Activated CD4-positive, CD25-positive, alpha-beta regulatory T cell (primary cell): ENCODE measurements at places on chromosomes 7 and 10.

GRCh38 chr7:18693406-18693805 is 197.9 kb downstream of the HDAC9 start:
- DNase-seq, result no peak

DNA sequence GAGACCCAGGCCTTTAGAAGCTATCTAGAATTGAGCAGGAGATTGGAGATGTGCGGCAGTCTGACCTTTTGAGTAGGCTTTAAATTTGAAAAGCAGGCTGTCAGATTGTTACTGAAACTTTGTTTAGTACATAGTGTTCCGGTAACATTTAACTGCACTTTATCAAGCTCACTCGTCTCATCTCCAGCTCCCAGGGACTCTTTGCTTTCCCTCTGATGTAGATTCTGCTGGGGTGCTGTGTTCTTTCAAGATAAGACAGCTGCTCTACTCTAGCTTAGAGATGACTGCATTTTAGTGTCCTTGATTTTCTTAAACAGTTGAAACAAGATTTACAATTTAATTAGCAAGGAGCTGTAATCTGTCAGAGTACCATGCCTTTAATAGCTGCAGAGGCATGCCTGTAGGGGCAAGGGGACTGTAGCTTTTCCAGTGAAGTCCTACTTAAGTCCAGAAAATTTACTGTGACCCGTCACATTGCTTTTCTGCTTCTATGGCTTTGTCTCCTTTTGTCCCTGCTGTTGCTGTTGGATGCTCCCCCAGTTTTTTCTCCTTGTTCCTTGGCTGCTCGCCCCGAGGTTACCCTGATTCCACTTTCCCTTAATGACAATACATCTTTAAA is 56.4 kb upstream of the MTPN start:
- no peak for DNase-seq

- no peak for DNase-seq
Observed at GRCh38 chr10:17038627-17039026, 91.0 kb downstream of the CUBN start.

DNA sequence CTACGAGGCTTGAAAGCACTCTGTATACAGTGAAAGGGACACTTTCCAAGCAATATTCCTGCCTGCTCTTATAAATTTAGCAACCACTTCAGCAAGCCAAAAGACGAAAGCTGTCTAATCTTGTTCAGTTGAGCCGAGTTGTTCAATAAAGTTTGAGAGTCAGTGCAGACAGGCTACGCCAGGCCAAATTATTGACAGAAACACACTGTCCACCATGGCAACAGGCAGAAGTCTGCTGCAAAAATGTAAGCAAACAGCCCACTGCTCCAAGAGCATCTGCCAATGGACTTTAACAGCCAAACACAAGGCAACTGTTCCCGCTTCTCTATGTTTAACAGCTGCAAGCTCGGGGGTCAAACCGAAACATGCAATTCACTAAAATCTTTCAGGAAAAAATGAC is 85.7 kb downstream of the GLI3 start:
- no peak for DNase-seq

- DNase-seq, result no peak
Observed at GRCh38 chr10:27463961-27464360, 40.1 kb upstream of the RAB18 start.

GRCh38 chr10:125773687-125774543 is 1.7 kb downstream of the MMP21 start:
- DNase-seq, result no peak

GRCh38 chr7:101234636-101235035 is 3.0 kb downstream of the CLDN15 start:
- DNase-seq, result no peak

- DNase-seq, result no peak
Observed at GRCh38 chr7:20744954-20745446, 41.7 kb downstream of the SP8 start.

DNA sequence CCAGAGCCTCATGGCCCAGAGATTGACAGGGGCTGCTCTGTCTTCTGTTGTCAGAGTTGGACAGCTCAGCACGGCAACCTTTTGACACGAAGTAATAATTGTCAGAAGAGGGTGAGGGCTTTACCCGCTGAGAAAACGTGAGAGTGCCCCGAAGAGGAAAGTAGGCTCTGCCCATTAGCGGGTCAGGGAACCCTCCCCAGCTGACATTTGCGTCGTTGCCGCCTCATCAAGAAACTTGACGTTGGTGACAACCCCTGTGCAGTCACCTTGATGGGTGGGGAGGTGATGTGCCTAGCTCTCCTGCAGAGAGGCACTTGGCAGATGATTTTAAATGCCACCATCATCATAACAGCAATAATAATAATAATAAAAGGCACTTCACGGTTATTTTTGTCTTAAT is 202.1 kb downstream of the USP6NL start:
- no peak for DNase-seq

DNA sequence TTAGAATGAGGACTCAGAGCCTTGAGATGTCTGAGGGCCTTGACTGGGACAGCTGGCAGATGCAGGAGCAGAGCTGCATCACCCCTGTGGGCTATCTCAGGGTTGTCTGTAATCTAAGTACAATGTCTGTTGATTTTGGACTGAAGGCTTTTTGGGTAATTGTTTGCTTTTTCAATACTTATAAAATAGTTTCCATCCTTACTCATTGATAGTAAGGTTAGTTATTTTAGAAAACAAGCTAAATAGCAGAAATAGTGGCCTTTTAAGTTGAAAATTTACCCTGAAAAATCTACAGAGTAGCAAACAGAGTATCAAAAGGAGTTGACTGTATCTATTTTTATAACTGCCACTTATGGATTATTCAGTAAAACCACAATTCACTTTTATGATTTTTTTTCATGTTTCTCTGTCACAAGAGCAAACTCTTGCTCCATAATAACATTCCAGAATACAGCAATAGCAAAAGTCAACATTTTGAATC is 179.7 kb downstream of the CFTR start:
- no peak for DNase-seq

GRCh38 chr10:83222832-83223742 is 916.2 kb upstream of the GHITM start:
- DNase-seq, result no peak

DNA sequence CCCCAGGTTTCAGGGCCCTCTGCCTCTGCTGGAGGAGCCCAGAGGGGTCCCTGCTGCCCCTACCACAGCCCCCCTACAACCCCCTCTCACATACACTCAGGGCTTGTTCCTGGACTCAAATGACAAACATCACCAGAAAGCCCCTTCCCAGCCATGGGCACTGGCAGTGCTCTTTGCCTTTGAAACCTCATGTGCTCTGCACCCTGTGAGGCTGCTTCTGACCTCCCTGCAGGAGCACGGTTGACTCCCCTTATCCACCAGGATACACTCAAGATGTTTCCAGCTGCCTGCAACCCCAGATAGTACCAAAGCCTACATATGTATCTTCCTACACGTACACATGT is 3.5 kb upstream of the ADIRF start:
- no peak for DNase-seq

DNA sequence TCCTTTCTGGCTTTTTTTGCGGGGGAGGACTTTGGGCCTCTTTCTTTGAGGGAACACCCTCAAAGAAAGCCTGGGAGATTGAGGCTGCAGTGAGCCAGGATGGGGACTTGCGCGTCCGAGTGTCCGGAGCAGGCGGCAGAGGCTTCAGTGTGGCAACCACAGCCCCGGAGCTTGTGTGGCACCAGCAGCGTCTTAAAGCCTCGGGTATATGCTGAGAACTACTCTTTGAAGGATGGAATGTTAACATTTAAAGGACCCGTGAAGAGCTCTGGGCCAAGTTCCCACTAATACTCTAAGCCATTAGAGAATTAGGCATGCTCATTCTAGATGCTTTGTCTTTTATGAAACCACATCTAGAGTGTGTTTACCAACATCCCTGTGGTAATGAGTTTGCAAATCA is 168.2 kb downstream of the SEPTIN7 start:
- DNase-seq, result no peak

GRCh38 chr7:38757931-38758330 is 126.8 kb upstream of the AMPH start:
- DNase-seq, result no peak

- DNase-seq, result no peak
Observed at GRCh38 chr10:32161586-32161985, 105.4 kb upstream of the KIF5B start.

- DNase-seq, result no peak
Observed at GRCh38 chr10:74332398-74332797, 181.4 kb downstream of the ADK start.

GRCh38 chr10:25023278-25023677 is 6.9 kb downstream of the THNSL1 start:
- no peak for DNase-seq

DNA sequence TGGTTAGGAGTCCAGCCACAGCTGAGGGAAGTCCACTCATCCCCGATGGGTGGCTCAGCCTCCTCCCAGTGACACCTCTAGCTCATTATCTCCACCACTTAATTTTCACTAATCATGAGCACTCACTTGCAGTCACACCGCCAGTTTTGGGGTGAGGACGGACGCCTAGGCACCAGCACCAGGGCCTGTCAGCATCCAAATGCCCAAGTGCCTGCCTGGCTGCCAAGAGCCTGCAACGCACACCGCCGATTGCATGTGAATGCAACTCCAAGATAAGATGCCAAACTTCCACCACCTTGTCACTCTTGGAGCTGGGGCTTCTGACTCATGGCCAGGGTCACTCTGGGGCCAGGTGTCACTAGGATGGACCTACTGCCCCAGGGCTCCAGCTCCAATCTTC is 24.4 kb upstream of the SMARCD3 start:
- DNase-seq, result no peak

GRCh38 chr7:76296743-76297740 is 5.4 kb upstream of the HSPB1 start:
- no peak for DNase-seq

DNA sequence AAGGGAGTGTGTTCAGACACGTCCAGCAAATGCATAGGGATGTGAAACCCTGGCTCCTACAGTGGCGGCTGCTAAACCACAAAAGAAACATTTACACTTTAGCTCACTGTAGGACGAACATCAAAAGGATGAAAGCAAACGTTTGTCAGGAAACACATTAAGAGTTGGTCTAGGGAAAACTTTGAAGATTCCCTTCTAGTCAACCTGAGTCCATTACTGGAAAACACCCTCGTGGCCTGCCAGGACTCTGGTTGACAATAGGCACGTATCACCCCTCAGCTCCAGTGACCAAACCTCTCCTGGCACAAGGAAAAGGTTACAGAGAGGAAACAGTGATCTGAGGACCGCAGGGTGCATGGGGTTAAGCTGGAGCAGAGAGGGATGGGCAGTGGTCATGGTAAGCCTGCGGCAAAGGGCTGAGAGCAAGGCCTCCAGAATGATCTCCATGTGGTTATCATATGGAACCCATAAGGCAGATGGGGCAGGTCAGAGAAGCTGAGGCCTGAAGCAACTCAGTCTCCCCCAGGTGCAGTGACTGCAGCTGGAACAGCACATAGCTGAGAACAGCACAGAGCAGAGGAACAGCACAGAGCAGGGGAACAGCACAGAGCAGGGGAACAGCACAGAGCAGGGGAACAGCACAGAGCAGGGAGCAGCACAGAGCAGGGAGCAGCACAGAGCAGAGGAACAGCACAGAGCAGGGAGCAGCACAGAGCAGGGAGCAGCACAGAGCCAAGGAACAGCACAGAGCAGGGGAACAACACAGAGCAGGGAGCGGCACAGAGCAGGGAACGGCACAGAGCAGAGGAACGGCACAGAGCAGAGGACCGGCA is 49.9 kb downstream of the CHST15 start:
- no peak for DNase-seq

DNA sequence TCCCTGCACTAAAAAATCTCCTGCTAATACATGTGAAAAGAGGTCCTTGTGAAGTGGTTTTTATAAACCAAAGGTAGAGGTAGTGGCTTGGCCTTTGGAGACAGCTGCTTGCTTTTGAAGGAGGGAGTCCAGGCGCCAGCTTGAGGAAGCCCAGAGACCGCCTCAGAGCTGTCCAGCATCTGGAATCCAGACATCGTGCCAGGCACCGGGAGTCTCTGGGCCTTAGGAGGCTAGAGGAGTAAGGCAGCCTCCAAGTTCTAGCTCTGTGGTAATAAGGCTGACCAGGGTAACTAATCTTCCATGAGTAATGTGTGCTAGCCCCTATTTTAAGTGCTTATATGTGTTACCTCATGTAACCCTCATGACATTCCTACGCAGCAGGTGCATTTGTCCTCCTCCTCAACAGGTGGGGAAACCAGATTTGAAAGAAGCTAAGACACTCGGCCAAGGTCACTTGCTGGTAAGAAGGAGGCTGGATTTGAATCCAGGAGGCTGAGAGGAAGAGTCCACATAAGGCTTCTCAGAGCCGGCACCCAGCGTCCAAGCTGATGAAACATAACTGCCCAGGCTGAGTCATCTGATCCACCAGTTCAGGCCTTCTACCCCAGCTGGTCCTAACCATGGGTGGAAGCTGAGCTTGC is 26.1 kb downstream of the PRLHR start:
- DNase-seq, result no peak

DNA sequence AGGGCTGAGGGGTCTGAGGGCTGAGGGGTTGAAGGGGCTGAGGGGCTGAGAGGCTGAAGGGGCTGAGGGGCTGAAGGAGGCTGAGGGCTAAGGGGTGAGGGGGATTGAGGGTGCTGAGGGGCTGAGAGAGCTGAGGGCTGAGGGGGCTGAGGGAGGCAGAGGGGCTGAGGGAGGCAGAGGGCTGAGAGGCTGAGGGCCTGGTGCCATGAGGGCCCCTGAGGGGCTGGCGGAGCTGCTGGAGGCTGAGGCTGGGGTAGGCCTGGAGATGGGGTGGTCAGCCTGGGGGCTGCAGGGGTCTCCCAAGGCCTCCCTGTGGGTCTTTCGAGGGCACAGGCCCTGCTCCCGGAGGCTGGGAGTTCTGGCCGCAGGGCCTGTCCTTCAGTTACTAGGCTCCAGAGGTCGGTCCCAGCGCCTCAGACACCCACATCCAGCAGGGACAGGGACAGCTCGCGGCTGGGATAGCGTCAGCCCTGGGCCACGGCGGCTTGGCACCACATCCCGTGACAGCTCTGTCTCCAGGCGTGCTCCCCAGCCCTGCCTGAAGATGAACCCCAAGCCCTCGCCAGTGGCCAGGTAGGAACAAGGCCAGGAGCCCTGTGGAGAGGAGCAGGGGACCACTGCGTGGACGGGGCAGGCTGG is 16.9 kb downstream of the MYO1G start:
- DNase-seq, result no peak

DNA sequence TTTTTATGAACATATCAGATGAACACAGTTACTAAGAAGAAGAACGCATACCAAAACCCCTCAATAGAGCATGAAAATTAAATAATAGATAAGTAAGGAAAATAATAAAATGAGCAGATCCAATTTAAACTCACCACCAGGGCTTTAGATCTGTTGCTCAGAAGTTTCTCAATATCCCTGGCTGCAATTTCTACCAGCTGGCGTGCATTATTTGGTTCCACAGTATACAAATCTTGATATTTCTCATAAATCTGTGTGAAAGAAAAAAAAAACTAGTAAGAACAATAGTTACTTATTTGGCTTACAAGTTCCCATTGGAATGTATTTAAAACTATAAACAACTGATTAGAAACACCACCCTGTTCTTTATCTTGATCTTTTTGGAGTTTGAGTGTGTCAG is 108.6 kb downstream of the CACNA2D1 start:
- no peak for DNase-seq

- DNase-seq, result no peak
Observed at GRCh38 chr10:77071001-77071511, 566.6 kb downstream of the KCNMA1 start.
